Bone marrow (tissue), 2 donors: ENCODE measurements at places on chromosomes 2 and 18.

DNA sequence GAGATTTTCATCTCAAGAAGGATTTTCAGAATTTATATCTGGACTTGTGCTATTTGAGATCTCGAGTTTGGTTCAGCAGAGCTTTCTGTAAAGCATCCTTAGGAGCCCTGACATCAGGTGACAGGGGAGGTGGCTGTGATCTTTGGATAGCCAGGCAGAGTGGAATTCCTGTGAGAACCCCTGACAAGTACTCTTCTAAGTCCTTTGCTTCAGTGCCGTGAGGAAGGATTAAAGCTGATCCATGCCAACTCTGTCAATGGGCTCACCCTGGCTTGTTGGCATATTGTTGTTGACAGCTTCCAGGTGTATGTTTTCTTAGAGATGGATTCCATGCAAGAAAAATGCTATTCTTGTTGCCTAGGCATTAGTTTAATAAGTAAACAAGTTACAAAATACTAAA lies 38.0 kb upstream of the NFE2L2 start:
- no peak for DNase-seq

- no peak for DNase-seq
These were observed 31.5 kb upstream of the SMAD7 start for GRCh38 chr18:48982266-48982665.

GRCh38 chr2:240269886-240270285 lies 129.4 kb upstream of the OTOS start:
- DNase-seq: no peak

GRCh38 chr18:11960743-11961380 lies 20.4 kb upstream of the IMPA2 start:
- no peak for DNase-seq

GRCh38 chr2:232203166-232203891 lies 175.2 kb upstream of the ALPP start:
- no peak for DNase-seq

GRCh38 chr2:70321370-70321769 lies 19.5 kb upstream of the FAM136A start:
- no peak for DNase-seq

- no peak for DNase-seq
These were observed 35.5 kb downstream of the LIPG start for GRCh38 chr18:49597157-49597931.

DNA sequence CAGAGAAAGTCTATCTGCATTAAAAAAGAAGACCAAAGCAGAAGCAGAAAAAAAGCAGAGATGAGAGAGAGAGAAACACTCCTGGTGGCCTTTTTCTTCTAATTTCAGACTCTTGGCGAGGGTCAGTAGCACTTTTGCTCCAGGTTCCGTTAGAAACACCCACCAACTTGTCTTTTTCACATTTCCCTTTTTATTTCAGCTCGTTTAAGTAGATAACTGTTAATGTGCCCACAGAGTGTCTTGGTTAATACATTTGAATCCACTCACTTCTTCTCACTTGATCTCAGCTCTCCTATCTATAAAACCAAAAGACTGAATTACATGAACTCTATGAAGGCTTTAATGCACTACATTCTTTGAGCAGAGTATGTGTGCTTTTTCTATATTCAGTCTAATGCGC lies 63.1 kb downstream of the AAK1 start:
- no peak for DNase-seq

GRCh38 chr2:17717666-17718065 lies 35.9 kb downstream of the SMC6 start:
- DNase-seq: no peak

GRCh38 chr2:119402645-119403560 lies 28.8 kb upstream of the TMEM37 start:
- DNase-seq: no peak

GRCh38 chr2:85772019-85772745 lies 18.4 kb downstream of the ATOH8 start:
- DNase-seq: no peak

DNA sequence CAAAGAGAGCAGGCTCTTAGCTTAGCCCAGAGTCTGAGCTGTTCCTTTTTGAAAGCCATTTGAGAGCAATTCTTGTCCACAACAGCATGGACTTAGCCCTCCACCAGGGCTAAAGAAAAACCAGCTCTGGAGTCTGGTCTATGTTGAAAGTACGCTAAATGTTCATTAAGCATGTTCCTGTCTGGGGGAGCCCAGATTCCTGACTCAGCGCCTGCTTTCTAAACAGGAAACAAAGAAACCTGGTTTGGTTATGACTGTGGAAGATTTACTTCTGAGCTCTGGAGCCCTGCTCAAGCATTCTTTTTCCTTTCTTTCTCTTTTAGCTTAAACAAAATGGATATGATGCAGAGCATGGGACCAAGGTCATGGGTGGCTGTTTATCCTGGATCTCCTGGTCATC lies 279.8 kb downstream of the RBM43 start:
- no peak for DNase-seq

GRCh38 chr2:32810909-32811495 lies 135.8 kb upstream of the LTBP1 start:
- DNase-seq: no peak

- no peak for DNase-seq
These were observed 20.6 kb downstream of the EFEMP1 start for GRCh38 chr2:55902971-55903370.

- DNase-seq: no peak
These were observed 251.7 kb downstream of the PHLPP1 start for GRCh38 chr18:62967089-62967488.

DNA sequence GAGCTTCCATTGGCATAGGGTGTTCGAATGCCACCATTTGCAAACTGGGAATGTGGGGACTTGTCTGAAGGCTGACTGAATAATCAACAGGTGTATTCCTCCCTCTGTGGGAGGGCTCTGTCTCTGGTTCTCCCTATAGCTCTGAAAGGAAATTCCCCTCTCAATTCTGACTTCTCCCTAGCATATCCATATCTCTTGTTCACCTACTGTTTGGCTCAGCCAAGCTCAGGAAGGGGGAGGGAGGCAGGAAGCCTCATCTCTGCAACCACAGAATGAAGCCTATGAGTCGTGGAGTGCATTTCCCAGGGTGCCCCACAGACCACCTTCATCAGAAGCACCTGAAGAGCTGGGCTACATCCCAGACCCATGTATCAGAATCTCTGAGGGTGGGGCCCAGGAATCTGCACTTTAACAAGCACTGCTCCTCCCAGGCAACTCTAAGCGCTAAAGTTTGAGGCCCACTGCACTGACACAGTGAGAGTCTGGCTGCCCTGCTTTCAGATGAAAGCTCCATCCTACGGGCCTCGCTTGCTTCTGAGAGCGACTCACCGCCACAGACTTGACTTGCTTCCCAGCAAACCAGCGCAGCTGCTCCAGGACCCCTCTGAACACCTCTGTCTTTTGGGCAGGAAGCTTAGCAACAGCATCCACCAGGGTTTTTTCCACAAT lies 32.0 kb downstream of the XDH start:
- no peak for DNase-seq

- no peak for DNase-seq
These were observed 424.1 kb upstream of the CHST9 start for GRCh38 chr18:27609221-27609620.

- DNase-seq: no peak
These were observed 53.7 kb downstream of the RIT2 start for GRCh38 chr18:43061816-43062215.

DNA sequence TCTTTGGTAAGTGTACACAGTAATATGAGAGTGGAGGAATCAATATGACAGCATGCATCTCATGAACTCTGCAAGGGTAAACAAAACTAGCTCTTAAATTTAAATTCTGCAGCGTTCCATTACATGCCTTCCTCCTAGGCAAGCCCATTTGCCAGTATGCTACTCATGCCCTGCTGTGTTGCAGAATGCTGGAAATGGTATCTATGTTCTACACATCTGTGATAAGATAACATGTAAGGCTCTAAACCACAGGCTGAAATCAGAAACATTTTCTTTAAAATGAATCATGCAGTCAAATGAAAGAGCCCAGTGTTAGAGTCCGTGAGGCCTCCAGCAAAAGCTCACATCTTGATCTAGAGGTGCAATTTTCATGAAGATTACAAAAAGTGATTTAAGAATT lies 112.8 kb upstream of the FN1 start:
- DNase-seq: no peak

DNA sequence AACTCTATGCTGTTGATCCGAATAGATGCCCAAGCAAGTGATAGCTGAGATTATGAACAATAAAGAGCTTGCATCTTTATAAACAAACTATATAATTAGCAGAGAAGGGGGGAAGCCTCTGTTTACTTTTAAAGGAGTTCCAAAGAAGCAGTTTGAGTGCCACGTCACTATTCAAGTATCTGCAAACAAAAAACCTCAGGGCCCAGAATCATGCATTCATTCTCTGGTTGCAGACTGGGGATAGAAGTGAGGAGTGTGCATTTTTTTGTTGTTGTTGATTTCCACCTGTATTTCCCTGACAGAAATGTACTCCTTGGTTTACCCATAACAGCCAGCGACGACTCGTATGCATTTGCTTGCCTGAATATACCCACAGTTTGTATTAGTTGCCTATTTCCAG lies 264.3 kb downstream of the PTGR3 start:
- DNase-seq: no peak

DNA sequence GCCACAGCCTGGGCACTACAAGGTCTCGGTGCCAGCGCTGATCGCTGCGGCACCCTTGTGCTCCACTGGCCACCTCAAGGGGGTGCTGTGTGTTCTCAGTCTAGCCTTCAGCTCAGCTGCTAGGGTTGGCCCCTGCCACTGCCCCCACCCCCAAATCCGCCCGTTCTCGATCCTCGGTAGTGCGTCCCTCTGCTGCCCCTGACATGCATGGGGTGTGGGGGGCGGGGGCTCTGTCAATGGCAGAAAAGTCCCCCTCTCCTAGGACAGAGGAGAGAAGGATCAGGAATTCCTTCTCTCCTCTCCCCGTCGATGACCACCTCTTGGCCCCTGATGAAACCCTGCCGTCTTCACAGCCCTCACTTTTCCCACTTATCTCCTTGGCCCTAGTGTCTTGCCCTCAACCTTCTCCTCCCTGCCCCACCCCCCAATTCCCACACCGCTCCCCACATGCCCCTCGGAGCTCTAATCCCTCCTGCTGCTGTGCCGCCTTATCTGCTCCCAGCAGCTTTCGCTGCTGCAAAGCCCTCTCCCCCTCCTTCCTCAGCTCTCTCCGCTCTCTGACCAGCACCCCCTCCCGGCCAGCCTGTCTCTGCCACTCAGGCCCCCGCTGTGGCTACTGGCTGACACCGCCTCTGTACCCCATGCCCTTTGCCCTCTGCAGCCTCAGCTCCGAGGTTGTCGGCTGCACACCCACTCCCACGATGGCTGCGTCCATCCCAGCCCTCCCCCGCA lies 4.3 kb upstream of the ASIC4 start:
- DNase-seq: peak; percentile 22

- no peak for DNase-seq
These were observed 217.7 kb downstream of the GBX2 start for GRCh38 chr2:235950473-235950809.

DNA sequence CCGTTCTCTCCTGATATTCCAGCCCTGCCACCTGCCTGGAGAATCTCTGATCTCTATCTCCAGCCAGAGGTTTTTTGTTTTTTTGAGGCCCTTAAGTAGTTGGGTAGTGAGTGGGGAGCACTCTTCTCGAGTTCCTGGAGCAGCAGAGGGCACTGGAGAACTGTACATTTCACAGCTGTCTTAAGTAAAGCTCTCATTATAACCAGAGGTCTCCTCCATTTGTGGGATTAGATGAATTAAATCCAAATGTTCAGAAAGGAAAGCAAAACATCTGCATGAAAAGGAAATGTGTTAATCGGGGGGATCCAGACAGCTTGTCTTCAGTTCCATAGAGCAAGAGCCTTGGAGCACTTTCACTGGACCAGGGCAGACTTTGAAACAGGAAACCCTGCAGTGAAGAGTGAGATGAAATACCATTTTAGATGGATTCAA lies 32.8 kb downstream of the AOX1 start:
- peak; percentile 63 for DNase-seq

- no peak for DNase-seq
These were observed at the start of gene CXCR4 for GRCh38 chr2:136117909-136118818. Gene CXCR4, minus strand, starts transcription at chr2:136118149. Its CDS starts 89 bp downstream, at chr2:136118060.

GRCh38 chr2:111675419-111676194 lies 208.4 kb downstream of the ANAPC1 start:
- no peak for DNase-seq

GRCh38 chr2:64612575-64613195 lies 41.0 kb downstream of the SERTAD2 start:
- DNase-seq: no peak

GRCh38 chr2:98269830-98270229 lies 76.4 kb upstream of the CNGA3 start:
- DNase-seq: no peak

DNA sequence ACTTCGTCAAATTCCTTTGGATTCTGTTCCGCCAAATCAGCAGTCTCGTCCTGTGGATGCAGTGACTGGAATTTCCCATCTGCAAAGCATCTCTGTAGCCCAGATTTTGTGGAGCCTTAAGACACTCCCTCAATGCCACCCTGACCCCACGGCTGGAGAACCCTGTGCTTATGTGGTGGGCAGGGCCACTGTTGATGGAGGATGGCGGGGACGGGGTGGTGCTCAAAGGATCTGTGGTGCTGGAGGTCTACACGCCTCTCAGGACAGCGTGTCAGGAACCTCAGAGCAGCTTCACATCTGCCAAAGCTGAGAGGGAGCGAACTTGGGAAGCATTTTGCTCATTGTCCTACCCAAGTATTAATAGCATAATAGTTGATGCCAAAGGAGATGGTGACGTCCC lies 200.1 kb downstream of the MGAT5 start:
- DNase-seq: no peak

DNA sequence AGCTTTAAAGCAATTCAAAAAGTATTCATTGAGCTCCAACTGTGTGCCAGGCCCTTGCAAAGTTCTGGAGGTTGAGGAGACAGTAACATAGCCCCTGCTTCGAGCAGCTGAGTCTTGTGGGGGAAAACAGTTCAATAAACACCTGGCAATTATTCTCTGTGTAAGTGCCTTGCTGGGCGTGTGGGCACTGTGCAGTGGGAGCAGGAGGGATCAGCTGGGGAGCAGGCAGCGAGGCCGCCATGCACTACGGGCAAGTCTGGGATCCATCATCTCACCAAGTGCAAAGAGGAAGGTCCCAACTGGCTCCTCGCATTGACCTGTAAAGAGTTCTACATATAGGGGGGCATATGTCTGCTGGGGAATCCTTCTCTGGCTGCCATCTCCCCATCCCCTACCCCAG lies 342.2 kb upstream of the HS6ST1 start:
- DNase-seq: no peak

- no peak for DNase-seq
These were observed 86.9 kb downstream of the TRIB2 start for GRCh38 chr2:12803607-12804006.
